ENCODE measurements at places on chromosomes 11 and 22. TPM values are rescaled to one million over a fixed set of nuclear protein-coding genes. Genes with fewer than 3 reads are reported as not detected.

Gene TRIM49D2
- not detected for total RNA-seq

DNA sequence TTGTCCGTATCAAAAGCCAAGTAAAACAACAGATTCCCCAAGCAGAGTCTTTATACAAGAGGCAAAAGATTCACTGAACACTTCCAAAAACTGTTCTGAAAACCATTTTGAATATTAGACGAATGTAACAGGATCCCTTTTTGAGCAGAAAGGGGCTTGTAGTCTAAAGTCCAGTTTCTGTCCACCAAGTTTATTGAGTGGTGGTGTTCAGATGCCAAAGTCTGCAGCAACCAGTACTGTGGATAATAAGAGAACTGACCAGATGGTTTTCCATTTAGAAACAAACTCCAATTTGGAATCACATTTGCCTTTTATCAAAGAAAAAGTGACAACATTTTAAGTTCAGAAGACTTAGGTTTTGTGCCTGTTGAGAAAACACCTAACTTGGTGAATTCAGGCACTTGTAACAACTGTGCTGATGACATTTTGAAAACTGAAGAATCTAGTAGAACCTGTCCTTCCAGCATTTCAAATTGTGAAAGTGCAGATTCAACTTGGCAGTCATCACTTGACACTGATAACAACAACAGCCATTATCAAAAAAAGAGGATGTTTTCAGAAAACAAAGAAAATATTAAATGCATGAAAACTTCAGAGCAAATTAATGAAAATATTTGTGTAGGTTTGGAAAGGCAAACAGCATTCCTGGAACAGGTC is 217.1 kb downstream of the CSNK2A3 start:
- no peak for DNase-seq

Gene GLYATL2
- total RNA-seq: not detected

DNA sequence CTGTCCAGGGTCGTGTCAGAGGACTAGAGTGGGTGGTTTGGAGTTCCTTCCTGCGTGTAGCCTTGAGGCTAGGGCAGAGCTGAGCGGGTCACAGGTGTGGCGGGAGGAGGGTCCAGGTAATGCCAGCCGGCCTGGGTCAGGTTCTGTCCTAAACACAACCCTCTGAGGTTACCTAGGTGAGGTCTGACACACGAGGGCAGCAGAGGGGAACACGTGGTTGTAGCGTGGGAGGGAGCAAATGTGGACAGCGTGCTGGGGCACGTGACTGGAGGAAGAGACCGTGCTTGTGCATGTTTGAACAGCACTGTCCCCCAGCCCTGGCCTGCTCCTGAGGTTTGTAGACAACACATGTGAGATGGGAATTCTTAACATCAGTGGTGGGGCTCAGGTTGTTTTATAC is 13.1 kb downstream of the MOV10L1 start:
- DNase-seq: no peak

DNA sequence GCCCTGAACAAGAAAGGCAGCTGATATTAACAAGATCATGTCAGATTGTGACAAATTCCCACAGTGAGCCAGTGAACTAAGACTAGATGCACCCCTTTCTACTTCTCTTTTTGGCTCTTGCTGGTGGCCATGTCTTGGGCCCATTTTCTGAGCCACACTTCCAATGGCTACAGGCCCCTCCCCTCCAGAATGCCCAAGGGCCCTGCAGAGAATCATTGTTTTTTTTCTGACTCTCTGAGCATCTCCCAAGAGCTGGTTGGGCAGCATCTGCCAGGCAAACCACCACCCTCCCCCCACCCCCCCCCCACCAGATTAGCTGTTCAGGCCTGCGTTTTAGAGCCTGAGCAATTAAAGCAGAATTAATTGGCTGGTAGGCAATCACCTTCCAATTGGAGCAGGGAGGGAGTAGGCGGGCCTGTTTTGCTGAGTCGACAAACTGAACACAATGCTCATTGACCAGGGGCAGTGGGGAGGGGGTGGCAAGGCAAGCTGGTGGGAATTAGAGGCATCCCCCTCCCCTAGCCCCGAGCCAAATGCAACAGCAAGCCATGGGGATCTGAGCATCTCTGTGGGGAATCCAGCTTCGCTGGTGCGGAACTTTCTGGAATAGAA is 541.4 kb downstream of the MN1 start:
- DNase-seq: no peak
